ENCODE measurements at places on chromosomes 6 and 20.

DNA sequence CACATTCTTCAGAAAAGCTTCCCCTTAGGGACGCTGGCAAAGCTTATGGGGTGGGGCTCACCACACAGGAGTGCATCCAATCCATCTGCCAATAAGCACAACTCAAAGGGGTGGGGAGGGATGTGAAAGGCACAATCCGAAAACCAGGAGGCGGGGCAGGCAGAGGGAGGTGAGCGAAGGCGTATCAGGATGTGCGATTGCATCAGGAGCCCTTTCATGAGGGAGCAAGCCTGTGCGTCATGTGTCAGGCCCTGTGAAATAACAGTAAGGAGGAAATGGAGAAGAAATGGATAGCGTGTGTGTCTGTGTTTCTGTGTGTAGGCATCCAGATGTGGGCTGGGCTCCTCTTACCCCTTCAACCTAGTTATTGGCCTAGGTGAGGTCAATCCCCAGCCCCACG, 382.4 kb upstream of the CDH4 start:
- DNase-seq = no peak

DNA sequence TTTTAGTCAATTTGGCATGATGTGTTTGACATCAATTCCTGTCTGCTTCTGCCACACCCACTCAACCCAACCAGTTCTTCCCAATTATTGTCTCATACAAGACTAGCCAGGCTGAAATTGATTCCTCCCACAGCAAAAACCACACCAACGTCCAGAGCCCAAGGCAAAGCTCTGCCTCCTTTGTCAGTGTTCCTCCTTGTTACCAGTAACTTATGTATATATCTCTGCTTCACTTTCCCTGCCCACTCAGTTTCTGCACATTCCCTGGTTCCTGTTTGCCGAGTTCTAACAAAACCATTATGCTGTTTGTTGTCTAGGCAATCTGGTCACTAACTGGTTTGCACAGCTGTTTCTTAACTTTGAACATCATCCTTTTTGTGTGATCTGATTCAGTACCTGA, 547.9 kb upstream of the PTCHD4 start:
- no peak for DNase-seq

GRCh38 chr20:43379239-43379917, 78.3 kb upstream of the SRSF6 start:
- no peak for DNase-seq

DNA sequence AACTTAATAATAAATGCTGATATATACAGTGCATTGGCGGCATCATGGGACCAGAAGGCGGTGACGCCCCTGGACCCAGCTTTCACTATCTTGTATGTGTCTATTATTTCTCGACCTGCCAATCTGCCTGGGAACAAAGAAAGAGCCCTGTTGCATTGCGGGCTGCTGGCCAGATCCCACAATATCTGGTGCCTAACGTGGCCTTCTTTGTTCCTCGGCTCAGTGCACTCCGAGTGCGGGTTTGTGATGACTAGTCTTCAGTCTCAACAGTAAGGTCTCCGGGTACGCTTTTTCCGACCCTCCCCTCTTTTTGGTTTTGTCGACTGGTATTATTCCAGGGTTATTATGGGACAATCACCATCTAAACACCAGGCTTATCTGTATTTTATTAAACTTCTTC, 291.5 kb downstream of the TBC1D32 start:
- no peak for DNase-seq

DNA sequence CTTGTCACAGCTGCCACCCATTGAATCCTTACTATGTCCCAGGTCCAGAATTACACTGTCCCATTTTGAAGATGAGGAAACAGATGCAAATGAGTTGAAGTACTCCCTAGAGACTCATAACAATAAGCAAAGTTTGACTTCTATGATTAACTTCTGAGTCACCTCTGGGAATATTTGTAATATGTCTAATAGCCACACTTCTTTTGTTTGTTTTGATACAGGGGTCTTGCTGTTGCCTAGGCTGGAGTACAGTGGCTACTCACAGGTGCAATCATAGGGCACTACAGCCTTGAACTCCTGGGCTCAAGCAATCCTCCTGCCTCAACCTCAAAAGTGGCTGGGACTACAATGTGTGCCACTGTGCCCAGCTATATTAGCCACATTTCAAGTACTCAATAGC, 11.4 kb upstream of the SOX12 start:
- DNase-seq = no peak

GRCh38 chr6:167670938-167671338, 155.8 kb upstream of the AFDN start:
- no peak for DNase-seq

- no peak for DNase-seq
Observed at GRCh38 chr20:31549513-31549880, 35.3 kb downstream of the HM13 start.

DNA sequence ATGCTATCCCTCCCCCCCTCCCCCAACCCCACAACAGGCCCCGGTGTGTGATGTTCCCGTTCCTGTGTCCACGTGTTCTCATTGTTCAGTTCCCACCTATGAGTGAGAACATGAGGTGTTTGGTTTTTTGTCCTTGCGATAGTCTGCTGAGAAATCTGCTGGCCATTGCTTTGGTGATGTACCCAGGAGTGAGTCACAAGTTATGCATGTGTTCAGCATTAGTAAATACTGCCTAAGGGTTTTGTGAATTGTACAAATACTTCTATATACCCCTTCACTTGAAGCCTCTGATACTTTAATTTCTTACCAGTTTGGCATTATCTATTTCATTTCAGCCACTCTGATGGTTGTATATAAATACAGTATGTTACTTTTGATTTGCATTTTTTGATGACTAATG, 711.3 kb upstream of the GJE1 start:
- no peak for DNase-seq

DNA sequence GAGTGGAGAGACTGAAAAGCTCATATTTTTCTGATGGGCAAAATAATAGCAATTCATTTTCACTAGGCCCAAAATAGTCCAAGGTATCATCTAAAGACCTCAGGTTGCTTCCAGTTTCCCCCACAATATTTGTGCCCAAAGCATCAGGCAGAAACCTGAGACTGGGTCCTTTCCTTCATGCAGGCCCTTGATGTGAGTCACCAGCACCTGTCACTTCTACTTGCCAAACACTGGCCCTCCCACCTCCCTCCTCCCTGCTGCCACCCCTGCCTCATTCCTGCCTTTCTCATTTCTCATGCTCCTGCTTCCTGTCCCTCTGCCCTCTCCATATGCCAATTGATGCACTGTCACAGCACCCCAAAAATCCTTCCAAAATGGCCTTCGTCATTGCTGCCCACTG, 230.4 kb upstream of the CST7 start:
- DNase-seq = no peak

- DNase-seq = no peak
Observed at GRCh38 chr6:31174378-31174777, 3.9 kb upstream of the POU5F1 start.

- DNase-seq = no peak
Observed at GRCh38 chr6:46376562-46377061, 114.6 kb downstream of the RCAN2 start.

Data from activated CD4-positive, CD25-positive, alpha-beta regulatory T cell treated with anti-CD3 and anti-CD28 coated beads, Interleukin-2, amount 50 U/mL, for 72 hours (primary cell).